Endodermal cell (in vitro differentiated cells): ENCODE measurements at places on chromosomes 11 and 22.

GRCh38 chr22:44924098-44924497 is 85.7 kb downstream of the PHF21B start:
- peak; percentile 1 for DNase-seq

DNA sequence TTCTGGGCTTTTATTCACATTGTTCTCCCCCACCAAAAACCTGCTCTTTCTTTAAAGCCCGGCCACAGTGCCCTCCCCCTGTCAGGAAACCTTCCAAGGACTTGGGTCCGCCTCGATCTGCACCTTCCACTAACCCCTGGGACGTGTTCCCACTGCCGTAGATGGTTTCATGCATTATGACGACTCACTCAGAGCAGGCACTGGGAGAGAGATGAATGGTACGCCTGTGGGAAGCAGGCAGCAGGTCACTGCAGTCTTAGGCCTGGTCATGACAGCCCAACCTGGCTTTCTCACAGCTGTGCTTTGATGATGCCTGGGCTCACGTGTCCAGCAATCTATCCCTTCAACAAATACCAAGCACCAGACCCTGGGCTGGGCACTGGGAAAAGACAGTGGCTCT is 115.7 kb downstream of the WNT7B start:
- DNase-seq: no peak

DNA sequence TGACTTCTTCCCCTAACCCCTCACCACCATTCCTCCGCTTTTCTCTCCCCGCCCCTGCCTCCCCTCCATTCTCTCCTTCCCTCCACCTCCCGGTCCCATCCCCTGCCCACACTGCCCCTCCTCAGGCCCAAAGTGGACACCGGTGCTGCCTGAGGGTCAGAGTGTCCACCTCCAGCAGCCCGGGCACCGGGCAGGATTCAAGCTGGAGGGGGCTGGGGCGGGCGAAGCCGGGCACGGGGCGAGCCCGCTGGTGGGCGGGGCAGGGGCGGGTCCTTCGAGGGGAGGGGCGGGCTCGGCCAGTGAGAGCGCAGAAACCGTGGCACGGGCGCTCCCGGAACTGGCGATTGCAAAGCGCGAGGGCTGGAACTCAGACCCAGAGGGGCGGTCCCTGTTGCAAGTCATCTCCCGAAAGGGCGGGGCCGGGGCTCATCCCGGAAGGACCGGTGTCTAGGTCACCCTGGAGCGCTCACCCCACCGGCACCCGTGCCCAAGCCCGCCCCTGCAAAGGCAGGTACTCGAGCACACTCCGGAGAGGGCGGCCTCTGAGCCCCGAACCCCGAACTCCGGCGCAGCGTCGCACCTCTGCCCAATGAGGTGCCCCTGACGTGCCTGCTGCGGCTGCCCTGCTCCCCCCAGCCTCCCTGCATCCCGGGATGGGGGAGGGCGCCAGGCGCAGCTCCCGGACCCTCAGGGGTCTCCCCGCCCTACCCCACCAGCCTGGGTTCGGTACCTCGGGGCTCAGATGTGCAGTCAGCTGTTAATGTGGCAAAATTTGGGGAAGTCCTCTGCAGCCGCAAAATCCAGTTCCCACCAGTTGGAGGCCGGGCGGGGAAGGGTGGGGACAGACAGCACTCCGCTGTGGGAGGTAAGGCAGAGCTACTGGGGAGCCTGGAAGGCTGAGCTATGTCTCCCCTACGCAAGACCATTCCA is 16.5 kb upstream of the CDKN1C start:
- peak; percentile 98 for DNase-seq

DNA sequence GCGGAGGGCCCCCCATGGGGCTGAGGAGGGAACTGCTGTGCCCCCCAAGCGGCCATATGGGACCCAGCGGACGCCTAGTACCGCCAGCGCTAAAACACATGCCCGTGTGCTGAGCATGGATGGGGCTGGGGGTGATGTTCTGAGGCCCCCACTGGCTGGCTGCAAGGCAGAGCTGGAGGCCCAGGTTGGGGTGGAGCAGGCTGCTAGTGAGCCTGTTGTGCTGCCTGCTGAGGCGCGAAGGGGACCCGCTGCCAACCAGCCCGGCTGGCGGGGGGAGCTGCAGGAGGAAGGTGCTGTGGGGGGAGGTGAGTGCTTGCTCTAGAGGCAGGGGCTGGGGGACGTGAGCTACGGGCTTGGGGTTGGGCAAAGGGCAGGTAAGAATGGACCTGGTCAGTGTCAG is 3.2 kb downstream of the PCNX3 start:
- no peak for DNase-seq

GRCh38 chr11:84543367-84544159 is 1083.6 kb downstream of the DLG2 start:
- DNase-seq: peak; percentile 90

GRCh38 chr11:130070109-130070845 is 583 bp downstream of the APLP2 start:
- DNase-seq: no peak

- DNase-seq: no peak
These were observed 428.5 kb downstream of the TMEM135 start for GRCh38 chr11:87466223-87466622.

DNA sequence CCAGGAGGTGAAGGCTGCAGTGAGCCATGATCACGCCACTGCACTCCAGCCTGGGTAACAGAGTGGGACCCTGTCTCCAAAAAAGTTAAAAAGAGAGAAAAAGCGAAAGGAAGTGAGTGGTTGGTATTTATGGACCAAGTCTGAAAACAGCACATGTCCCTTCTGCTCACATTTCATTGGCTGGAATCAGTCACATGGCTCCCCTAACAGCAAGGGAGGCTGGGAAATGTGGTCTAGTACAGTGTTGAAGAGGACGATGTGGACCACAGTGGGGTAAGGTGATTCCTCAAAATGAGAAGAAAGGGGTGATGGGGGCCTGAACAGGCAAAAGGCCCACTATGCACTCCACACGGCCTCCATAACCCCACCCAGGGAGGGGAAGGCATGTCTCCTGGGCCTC is 32.5 kb upstream of the SMTN start:
- no peak for DNase-seq

DNA sequence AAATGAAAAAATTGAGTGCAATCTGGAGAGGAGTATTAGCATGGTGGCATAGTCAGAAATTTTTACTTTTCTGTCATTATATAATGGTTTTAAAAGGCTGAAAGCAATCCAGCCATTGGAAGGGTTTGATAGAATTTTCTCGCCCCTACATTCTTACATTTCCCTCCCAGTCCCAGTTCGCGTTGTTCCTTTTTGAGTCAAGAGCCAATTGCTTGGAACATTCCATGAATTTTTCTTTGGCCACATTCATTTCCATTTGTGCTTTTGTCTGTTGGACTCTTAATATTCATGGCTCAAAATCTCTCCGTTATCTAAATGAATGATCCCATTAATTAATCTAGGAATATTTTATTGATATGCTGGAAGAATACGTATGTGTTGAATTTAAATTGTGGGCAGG is 66.0 kb downstream of the GRK3 start:
- no peak for DNase-seq

DNA sequence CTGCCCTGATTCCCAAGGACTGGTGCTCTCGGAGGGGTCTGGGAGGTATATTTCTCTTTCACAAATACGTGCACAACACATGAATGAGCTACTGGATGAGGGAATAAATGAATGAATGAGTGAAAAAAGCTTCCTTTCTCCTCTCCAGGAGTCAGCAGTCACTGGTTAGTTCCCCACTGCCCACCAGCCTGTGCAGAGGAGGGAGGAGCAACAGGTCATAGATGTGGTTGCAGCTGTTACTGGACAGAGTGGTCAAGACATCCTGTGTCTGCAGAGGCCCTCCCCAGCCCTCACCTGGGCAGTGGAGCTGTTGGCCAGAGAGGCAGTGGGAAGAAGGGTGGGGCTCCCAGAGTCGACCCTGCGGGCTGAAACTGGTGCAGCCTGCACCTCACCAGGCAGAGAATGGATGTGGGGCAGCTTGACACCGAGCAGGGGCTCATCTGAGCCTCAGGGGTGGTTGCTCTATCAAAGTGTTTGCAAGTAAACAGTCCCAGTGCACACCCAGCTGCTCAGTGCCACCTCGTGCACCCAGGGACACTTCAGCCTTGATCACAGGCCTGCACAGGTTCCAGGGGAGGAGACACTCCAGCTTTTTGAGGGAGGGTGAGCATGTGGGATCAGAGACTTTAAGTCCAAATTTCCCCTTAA is 1.4 kb upstream of the VPREB1 start:
- no peak for DNase-seq

GRCh38 chr11:29679996-29680395 is 336.8 kb downstream of the KCNA4 start:
- DNase-seq: no peak

DNA sequence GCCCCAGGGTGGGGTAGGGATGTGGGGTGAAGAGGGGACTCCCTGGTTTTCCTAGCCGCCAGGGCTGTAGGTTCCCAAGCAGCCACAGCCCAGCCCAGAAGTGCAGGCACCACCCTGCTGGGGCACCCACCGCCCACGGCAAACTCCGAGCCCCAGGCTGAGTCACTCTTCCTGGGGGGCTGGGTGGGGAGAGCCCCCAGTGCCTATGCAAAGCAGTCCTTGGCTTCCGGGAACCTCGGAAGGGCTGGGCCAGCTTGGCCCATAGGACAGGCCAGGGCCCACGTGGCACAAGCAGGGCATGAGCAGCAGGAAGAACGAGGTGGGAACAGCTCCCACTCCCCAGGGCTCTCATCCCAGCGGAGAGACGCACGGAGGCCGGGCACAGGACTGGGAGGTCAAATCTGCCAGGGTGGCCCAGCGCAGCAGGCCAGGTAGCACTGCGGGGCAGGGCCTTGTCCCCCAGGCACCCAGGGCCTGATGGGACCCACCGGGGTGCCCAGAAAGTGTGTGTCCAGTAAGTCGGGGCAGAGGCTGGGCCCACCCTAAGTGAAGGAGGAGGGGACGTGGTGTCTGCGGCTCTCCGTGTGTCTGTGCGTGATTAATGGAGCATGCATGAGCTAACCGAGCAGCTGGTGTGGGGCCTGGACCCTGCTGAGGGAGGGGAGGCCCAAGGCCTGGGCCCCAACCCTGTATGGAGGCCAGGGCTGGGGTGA is 4.6 kb upstream of the IL17REL start:
- peak; percentile 39 for DNase-seq

- DNase-seq: no peak
These were observed 184.9 kb downstream of the SNX19 start for GRCh38 chr11:130731401-130731800.

DNA sequence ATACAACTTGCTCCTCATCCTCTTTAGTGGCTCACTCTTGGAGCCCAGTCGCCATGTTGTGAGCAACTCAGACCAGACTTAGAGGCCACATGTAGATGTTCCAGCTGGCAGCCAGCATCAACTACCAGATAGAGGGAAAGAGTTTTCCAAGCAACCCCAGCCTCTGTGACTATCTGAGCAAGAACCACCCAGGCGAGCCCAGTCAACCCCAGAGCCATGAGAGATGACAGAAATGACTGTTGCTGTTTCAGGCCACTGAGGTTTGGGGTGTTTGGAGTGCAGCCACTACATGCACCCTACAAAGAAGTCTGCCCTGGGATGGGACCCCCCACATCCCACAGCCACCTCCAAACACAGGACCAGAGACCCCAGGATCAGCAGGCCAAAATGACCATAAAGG is 24.8 kb upstream of the CLDN5 start:
- no peak for DNase-seq

DNA sequence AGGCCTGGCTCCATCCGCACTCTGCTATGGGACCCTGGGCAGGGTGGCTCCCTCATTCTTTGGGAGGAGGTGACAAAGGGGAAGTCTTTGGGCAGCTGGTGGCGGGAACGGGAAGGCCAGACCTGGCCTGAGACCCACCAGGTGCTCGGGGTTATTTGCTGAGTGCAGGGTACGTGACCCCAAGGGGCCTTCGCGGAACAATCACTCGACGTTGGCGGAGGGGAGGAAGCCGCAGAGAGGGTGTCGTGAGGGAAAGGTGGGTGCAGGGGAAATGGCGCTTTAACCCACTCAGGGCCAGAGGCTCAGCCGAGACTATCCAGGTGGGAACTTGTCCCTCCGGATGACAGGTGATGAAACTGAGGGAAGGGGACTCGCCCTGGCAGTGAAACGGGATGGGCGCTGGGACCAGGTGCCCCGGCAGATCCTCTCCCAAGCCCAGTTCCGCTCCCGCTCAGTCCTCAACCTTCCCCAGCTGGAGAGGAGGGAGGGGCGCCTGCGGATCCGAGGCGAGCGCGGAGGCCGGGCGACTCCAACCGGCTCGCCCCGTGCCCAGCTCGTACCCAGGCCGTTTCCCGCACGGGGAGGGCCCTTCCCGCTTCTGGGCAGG is 911 bp downstream of the A4GALT start:
- peak; percentile 77 for DNase-seq

GRCh38 chr11:64764040-64764611 is 4.4 kb upstream of the PYGM start:
- DNase-seq: no peak

DNA sequence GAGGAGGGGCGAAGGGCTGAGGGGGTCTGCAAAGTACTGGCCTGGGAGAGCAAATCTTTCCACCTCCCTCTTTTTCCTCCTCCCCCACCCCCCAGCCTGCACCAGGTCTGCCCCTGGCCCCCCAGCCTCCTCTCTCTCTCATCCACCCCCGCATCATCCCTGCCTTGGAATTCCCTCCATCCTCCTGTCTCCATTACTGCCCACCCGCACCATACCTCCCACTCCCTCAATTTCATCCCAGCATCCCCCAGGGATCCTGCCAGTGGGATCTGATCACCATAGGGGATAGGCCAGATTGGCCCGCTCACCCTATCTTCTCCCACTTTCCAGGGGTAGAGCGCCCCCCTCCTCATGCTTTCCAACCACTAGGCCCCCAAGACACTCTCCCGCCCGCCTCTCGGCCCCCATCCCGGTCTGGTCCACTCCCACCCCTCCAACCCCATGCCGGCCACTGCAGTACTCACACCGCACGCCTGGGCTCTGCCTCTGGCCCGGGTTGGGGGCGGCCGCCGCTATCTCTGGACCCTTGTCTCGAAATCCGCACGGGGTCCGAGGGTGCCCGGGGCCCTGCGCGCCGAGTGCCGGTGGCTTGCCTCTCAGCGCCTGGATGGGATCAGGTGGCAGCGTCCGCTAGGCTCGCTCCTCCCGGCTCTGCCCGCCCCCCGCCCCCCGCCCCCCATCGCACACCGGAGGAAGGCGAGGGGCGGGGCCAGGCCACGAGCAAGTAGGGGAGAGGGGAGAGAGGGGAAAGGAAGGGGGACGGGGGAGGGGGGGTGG is at the start of gene GAL3ST3:
Gene GAL3ST3 (minus strand): TSS at position 615 of the 777 bp plus-strand sequence. CDS start 3,746 bp downstream, outside the sequence.
- DNase-seq: peak; percentile 87

- DNase-seq: no peak
These were observed 38.9 kb upstream of the LUZP2 start for GRCh38 chr11:24457985-24458384.
